ENCODE measurements at places on chromosomes 12 and 14.

- DNase-seq = no peak
Observed at GRCh38 chr12:52217223-52217622, 15.8 kb upstream of the KRT7 start.

- DNase-seq = no peak
Observed at GRCh38 chr12:89573051-89573810, 47.4 kb upstream of the POC1B start.

- no peak for DNase-seq
Observed at GRCh38 chr12:54592316-54592715, 3.9 kb upstream of the PPP1R1A start.

DNA sequence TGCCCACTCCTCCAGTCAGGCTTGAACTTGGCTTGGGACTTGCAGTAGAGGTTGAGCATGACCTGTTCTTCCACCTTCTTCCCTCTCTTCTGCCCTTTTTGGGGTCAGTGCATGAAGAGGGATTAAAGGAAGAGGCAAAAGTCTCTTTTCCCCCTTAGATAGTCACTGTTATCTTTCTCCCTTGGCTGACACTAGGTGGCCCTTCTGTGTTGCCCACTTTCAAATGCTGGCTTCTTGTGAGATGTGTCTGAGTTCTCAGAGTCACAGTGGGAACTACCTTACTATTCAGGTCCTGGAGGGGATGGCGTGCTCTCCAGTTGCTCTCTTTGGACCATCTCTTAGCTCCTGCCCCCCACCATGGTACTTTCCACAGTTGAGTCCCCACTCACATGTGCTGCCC, 73.6 kb downstream of the GPR65 start:
- no peak for DNase-seq

DNA sequence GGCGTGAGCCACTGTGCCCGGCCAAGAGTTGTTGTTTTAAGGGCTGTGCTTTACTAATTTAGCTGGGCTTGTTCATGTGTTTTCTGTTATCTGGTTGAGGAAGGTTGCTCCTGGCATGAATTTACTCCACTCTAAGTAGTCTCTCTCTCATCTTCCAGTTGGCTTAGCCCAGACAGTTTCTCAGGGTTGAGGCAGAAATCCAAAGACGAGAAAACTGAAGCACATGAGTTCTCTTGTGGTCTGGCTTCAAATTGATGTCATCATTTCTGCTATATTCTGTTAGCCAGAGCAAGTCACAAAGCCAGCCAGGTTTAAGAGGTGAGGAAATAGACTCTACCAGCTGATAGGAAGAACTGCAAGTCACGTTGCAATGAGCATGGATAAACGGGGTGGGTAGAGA, 57.9 kb downstream of the E2F7 start:
- DNase-seq = no peak

GRCh38 chr14:99191395-99192027, 80.5 kb downstream of the BCL11B start:
- DNase-seq = no peak

DNA sequence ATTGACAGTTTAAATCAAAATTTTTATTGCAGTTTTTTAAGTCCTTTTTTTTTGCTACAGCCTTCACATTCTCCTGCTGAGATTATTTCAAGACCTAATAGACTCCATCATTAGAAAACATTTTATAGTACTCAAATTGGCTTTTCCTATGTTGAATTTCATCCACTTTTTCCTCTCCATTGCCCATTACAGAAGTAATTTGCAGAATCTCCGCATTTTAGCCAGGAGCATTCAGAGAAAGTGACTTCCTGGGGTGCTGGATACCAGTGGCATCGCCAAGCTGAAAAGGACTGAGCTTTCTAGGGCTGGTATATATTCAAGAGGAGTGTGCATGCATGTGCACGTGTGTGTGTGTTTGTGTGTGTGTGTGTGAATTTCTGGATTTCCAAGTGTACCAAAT, 340.8 kb downstream of the PDZRN4 start:
- no peak for DNase-seq

DNA sequence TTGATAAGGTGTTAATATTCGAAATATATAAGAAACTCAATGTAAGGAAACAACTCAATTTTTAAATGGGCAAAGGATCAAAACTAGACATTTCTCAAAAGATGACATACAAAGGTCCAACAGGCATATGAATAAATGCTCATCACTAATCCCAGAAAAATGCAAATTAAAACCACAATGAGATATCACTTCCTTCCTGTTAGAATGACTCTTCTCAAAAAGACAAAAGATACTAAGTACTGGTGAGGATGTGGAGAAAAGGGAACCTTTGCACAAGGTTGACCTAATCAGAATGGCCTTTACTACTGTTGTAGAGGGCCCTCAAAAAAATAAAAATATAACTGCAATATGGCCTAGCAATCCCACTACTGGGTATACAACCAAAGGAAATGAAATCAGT, 383.4 kb downstream of the KCNH5 start:
- DNase-seq = no peak

- no peak for DNase-seq
Observed at GRCh38 chr14:69002069-69002468, 23.0 kb upstream of the ACTN1 start.

DNA sequence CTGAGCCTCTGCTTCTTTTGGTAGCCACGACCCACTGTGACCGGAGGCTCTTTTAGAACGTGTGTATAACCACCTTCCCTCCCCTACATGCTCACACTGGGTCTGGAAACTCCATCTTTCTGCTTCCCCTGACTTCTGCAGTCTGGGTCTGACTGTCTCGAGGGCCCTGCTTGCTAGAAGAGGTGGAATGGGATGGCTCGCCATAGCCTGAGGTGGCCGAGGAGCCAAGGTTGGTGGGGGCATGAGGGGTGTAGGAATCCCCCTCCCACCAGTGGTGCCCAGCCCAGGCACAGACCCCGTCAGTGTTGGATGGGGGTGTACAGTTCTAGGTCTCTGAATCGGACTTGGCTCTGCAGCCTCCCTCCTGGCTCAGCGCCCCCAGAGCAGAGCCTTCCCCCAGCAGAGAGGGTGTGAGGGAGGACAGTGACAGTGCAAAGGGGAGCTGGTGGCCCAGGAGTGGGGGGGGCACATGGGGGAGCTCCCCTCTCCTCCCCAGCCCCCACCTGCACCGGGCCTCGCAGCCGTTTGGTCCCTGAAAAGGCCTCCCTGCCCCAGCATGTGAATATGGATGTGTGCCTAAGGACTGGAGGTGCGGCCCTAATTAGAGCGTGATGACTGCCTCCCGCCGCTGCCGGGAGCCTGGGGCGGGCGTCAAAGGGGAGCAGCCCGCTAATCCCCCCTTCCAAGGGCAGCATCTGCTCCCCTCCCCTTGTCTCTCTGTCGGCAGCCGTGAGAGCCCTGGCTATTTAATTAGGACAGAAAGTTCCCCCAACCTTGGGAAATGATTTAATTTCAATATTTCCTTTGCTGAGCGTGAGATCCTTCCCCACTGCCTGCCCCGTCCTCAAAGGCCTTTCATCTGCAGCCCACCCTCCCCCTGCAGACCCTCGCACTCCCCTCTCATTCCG, 196.2 kb upstream of the C14orf180 start:
- no peak for DNase-seq

DNA sequence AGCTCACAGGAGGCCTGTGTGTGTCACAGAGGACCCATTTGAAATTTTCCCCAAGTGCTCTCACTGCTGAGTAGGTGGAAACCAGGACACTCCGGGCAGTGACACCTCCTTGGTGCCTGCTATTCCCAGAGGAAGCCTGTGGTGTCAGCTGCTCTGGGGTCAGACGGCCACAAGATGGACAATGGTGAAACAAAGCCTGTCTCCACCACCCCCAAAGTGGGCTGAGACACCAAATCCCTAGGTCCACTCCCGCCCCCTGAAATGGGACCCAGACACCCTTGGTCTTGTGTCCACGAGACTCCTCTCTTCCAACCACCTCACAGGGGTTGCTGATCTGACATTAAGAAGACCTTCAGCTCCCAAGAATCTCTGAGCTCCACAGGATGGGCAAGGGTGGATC, 7.0 kb downstream of the KCNH3 start:
- DNase-seq = no peak

DNA sequence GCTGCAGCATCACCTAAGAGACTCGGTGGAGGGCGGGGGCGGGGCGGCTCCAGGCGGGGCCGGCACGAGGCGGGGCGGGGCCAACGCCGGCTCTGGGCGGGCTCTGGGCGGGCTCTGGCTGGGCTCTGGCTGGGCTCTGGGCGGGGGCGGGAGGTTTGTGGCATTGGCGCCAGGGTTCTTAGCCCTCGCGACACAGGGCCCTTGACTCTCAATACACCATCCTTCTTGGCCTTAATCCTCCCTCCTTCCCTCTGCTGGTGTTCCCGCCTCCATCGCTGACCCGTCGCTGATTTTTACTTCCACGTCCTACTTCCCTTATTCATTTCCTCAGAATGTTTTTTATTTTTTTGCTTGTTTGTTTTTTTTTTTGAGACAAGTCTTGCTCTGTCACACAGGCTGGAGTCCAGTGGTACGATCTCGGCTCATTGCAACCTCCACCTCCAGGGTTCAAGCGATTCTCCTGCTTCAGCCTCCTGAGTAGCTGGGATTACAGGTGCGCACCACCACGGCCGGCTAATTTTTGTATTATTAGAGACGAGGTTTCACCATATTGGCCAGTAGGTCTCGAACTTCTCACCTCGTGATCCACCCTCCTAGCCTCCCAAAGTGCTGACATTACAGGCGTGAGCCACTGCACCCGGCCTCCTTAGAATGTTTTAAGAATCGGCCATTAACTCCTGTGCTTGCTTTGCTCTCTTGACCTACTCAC, at the start of gene BLTP3B:
TSS of gene BLTP3B (minus strand) at position 24 of the 709 bp plus-strand sequence. CDS start 239 bp downstream, outside the sequence.
- DNase-seq = peak; percentile 86

- DNase-seq = no peak
Observed at GRCh38 chr12:88188180-88188579, 46.1 kb downstream of the TMTC3 start.

DNA sequence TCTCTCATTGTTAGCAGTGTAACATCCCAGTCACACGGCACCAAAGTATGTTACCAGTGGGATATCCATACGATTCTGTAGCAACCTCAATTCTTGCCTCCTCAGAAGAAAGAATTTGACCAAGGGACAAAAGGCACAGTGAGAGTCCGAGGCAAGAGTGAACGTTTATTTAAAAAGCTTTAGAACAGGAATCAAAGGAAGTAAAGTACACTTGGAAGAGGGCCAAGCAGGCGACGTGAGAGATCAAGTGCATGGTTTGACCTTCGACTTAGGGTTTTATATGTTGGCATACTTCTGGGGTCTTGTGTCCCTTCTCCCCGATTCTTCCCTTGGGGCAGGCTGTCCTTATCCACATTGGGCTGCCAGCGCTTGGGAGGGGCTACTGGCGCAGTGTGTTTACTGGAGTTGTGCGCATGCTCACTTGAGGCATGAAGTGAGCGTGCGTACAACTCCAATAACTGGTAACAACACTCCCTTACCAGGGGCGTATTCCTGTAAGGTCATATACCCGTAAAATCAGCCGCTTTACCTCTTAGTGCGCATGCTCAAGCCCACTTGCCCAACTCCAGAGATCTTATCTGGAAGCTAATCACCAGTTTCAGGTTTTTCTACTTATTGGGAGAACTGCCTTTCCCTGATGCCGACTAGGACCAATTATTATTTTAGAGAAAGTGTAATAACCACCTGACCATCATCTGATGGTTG, 71.7 kb downstream of the FAR2 start:
- no peak for DNase-seq

DNA sequence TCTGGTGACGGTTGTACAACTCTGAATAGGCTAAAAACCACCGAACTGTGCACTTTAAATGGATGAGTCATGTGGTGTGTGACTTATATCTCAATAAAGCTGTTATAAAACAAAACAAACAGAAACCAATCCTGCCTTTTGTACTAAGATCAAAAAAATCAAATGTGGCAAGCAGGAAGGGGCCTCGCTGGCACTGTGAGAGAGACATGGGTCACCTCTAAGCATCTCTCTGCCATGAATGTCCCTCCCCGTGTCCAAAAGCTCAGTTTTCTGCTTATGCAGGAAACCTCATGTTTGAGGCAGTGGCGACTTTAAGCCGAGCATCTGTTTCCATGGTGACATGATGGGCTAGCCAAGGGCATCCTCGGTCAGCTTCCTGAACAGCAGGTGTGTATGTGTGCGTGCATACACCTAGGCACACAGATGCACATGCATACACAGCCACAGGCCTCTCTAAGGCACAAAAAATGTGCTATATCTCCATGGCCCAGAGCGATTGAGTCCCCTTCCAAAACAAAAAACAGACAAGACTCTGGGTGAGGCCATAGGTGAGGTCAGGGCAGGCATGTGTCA, 44.4 kb downstream of the ARL6IP4 start:
- no peak for DNase-seq

DNA sequence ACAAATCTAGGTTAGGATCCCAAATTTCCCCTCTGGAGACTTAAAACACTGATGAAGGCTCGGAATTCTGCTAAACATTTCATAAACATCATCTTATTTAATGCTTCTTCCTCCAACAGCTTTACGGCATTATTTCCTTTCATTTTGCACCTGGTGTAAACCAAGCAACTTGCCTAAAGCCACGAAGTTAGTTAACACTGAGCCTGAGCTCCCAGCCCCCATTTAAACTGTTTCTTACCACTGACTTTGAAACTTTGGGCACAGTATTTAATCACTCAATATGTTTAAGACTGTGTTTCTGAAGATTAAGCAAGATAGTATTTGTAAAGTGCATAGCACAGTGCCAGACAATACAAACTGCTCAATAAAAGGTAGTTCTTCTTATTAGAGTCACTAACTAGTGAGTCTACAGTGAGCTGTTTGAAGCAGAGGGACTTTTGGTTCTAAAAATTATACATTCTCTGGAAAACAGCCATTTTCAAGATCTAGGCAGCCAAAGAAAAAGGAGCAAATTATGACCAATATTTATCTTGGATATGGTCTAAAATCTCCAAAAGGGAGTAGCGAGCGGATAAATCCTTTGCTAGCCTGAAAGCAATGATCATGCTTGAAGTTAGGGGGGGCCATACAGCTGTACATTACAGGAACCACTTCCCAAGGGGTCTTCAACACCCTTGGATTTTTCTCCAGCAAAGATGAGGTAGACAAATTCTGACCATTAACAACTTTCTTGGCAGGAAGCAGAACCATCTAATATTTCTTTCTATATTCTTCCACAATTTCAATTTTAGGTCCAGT, 4.0 kb downstream of the EGLN3 start:
- DNase-seq = no peak

DNA sequence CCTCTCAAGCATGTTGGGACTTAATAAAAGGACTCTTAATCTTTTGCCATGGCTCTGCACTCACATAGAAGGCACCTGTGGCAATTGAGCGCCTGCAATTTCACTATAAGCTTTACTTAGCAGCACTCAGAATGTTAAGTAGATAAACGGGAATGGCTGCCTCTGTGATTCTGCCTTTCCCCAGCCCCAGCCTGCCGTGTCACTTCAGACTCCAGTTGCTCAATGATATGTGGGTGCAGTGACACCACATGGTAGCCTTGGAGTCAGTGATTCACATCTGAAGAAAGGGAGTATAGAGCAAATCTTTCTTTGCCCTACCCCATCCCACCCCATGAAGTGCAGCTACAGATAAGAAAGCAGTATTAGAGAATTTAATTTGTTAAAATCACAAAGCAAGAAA, 96.1 kb downstream of the ZFC3H1 start:
- DNase-seq = no peak

- DNase-seq = no peak
Observed at GRCh38 chr14:68366656-68367055, 426.2 kb downstream of the ZFP36L1 start.

GRCh38 chr12:3604748-3605586, 114.0 kb downstream of the PRMT8 start:
- peak; percentile 16 for DNase-seq

Measured in hippocampal formation (tissue), 2 donors.